ENCODE measurements at places on chromosomes 1 and 21.

GRCh38 chr1:177659281-177659680 is 310.6 kb downstream of the SEC16B start:
- DNase-seq: no peak

GRCh38 chr1:2358651-2359640 is 32.4 kb downstream of the MORN1 start:
- DNase-seq: no peak

GRCh38 chr1:49052102-49052501 is 275.4 kb upstream of the BEND5 start:
- DNase-seq: no peak

GRCh38 chr1:121558514-121558913 is 373.7 kb downstream of the SRGAP2C start:
- DNase-seq: no peak

- no peak for DNase-seq
Observed at GRCh38 chr1:162823771-162824525, 33.4 kb downstream of the HSD17B7 start.

- no peak for DNase-seq
Observed at GRCh38 chr1:111275079-111275478, 15.6 kb upstream of the CHIA start.

DNA sequence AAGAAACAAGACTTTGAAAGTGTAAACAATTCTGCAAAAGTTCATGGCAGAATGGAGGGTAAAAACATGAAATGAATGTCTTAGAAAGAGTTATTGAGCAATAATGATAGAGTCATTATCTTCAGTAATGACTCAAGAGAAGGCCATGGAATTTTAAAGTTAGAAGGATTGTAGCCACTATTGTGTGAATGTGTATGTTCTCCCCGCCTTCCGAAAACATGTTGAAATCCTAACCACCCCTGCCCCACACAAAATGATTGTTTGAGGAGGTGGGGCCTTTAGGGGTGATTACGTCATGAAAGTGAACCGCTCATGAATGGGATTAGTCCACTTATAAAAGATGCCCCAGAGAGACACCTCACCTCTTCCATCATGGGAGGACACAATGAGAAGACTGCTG is 93.8 kb upstream of the CCDC190 start:
- no peak for DNase-seq

DNA sequence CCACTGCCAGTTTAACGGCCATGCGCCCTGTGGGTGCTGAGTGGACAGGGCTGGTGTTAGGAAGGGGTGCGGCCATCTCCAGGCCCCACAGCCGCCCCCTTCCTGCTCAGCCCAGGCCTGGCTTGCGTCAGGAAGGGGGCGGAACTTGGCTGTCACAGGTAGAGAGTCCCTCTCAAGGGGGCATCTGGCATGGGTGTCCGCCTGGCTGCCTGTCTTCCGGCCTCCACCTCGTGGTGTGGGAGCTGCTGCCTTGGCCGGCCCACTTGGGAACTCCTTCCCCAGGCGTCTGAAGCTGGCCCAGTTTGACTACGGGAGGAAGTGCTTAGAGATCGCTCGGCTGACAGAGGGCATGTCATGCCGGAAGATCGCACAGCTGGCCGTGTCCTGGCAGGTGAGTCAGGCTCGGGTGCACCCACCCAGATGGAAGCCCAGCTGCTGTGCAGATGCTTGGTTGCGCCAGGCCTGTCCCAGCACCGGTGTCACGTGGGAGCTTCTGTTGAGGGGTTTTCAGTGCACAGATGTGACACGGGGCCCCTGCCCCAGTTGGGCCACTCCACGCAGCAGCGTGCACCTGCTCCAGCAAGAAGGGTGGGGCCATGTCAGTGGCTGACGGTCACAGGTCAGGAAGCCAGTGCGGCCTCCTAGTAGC is 9.1 kb upstream of the ATAD3B start:
- no peak for DNase-seq

DNA sequence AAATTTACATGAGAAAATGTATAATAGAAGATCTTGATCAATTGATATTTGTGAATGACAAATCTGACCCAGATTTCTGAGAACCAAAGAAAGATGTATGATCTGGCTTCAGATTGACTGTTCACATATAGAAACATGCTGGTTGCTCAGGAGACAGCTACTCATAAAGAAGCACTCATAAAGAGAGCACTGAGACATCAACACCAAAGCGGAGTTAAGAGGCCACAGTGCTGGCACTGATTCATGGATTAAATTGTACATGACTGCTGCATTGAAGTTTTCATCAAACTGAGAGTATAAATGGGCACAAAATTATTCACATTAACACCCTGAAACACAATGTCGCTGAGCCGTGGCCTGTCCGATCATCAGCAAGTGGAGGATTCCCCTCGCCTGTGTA is 46.2 kb downstream of the SH3GLB1 start:
- DNase-seq: no peak

DNA sequence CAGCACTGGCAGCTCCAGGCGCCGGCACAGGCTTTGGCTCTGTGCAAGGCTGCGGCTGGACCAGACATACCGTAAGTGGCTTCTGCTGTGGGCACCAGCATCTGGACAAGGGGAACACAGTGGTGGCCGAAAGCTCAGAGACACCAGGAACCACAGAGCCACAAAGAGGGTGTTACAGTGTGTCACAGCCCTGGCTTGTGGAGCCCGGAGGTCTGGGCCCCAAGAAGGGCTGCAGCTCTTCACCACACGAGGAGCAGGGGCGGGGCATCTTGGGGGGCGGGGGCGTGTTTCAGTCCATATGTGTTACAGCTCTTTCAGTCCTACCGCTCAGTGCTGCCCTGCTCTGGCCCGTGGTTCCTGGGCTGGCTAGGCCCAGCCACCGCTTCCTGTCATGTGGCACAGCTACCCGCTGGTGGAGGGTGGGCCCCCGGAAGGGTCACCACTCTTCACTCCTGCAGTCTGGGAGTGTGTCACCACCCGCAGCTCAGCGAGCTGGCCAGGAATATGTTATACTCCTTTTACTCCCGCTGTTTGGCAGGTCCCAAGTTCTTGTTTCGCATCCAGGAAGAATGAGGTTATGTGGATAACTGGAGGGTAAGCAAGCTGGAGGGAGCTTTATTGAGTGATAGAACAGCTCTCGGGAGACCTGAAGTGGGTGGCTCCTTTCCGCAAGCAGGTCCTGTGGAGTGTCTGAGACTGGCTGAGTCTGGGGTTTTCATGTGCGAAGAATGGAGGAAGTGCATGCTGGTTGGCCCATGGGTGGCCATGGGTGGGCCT is 3.3 kb upstream of the LSM10 start:
- no peak for DNase-seq

DNA sequence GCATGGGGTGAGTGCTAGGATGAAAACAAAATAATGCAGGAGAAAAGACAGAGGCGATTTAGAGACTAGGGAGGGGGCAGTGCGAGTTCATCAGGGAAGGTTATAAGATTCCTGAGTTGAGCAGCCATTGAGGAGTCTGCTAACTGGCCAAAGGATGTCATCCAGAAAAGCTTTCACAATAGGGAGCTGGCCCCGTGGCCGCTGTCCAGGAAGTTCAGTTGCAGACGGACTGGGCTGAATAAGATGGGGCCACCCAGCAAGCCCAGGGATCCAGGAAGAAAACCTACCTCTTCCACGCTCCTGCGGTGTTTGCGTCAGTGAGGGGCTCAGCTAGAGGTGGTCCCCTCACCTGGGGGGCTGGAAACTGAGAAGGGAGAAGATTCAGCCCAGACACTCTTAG is 4.0 kb upstream of the PKP1 start:
- no peak for DNase-seq

GRCh38 chr1:244294599-244295224 is 157.0 kb downstream of the ADSS2 start:
- DNase-seq: no peak

GRCh38 chr1:118815909-118816308 is 172.2 kb downstream of the TBX15 start:
- DNase-seq: no peak

DNA sequence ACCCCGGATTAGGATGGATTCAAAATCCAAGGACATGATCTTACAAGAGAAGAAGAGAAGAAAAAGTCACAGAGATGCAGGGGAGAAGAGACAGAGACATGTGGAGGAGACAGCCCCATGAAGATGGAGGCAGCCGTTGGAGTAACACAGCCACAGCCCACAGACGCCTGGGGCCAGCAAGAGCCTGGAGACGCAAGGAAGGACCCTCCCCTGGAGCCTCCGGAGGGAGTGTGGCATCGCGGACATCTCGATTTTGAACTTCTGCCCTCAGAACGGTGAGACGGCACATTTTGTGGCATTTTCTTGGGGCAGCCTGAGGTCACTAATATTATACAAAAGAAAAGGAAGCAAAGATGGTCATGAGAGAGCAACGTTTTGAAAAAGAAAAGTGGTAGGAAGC is 28.8 kb downstream of the ABCG1 start:
- DNase-seq: no peak

DNA sequence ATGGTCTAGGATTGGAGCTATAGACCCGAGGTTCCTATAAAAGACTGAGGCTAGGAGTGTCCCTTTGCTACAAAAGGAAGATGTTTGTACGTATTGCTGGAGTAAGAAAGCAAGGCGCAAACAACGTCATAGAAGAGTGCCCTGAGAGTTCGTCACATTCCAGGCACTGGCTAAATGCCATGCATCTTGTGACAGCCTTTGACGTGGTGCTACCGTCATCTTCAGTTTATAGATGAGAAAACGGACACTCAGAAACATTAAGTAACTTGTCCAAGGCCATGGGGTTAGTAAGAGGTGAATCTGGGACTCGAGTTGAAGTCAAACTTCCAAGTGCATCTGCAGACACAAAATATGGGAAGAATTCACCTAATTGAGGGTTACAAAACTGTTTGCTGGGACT is 104.2 kb upstream of the SLC45A1 start:
- DNase-seq: no peak

GRCh38 chr1:56934430-56935060 is 31.3 kb downstream of the C8B start:
- DNase-seq: no peak

GRCh38 chr1:172220376-172220775 is 200.1 kb upstream of the C1orf105 start:
- DNase-seq: no peak

DNA sequence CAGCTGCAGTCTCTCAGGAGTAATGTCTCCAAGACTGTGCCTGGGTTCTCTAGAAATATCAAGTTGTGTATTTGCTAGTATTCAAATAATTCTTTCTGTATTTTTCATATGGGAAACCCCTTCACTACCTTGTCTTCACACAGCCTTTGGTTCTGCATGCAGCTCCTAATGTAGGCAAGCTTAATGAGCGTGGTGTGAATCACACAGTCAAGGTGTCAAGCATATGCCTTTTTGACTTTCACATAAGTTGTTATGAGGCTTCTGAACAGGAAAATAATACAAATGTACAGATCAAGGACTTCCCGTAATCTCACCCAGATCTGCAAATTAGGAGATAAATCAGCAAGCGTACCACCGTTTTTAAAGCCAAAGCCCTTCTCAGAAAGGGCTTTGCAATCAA is at the start of gene FCRL3:
FCRL3 (minus strand) TSS at position 38 of the 400 bp plus-strand sequence. CDS start 280 bp downstream, outside the sequence.
- DNase-seq: no peak

GRCh38 chr1:186059311-186059710 is 315.7 kb downstream of the TPR start:
- DNase-seq: no peak

DNA sequence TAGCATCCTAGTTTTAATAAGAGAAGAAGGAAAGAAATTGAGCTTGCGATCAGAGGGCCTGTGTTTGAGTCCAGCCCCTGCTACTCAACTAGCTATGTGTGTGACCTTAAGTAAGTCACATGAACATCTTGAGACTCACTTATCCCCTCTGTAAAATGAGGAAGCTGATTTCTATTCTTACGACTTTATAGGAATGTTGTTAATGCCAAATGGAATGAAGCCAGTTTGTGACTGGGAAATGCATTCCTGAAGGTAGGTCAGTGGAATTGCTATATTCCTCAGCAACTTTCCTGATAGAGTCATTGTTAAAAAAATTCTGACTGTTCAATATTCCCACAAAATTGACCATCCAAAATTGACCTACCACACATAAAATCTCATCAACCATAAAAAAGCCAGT is 14.9 kb downstream of the FASLG start:
- no peak for DNase-seq

DNA sequence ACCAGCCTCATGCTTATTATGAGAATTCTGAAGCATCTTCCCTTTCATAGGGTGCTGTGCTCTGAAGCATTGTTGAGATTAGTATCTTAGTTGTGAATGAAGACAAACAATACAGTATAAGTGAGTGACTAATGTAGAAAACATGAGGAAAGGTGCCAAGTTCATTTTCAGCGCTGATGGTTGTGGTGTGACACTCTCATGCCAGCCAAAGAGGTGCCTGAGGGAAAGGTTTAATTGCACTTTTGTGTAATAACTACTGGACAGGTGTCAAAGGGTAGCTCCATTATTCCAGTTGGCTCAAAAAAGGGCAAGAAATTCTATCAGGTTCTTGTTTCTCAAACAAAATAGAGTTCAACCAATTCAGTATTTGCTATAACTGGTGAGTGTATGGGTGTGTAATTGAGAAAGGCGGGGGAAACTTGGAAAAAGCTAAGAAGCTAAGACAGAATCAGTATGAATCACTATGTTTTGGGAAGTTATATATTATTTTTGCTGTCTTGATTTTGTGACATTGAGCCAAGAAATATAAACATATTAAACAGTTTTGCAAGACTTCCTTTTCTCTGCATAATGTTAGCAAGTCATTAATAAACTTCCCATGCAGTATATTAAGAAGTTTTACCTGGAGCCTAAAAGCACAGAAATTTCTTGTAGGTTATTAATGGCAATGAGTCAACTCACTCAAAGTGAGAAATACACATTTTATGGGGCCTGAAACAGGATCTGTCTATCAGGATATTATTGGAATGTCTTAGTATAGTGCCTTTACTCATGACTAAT is 31.8 kb downstream of the KCNK2 start:
- no peak for DNase-seq

DNA sequence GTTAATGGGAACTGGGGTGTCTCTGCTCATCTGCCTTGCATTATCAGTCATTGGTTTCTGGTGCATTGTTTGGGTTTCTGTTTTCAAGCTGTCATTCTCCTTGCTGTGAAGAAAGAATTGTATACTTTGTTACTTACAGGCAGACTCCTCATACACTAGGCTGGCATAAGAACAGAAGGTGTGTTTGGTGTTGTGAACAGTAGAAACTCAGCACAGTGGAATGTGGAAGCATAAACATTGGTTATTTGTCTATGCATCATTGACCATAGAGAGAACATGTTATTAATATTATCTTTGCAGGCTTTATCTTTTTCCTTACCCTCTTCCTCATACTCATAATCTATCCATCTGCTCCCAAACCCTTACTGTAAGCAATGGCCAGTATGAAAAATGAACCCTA is 18.2 kb downstream of the C1orf87 start:
- DNase-seq: no peak

Data from NCI-H2081 (cell line).